ENCODE measurements at places on chromosomes 1 and 21. TPM values are rescaled to one million over a fixed set of nuclear protein-coding genes. Genes with fewer than 3 reads are reported as not detected.

TNNT2 gene
- 582 TPM for polyA plus RNA-seq

PLPPR4 gene
- 7.9 TPM for polyA plus RNA-seq

LAMC2 gene
- not detected for polyA plus RNA-seq

HIVEP3 gene
- polyA plus RNA-seq, result 2.8 TPM

CD164L2 gene
- polyA plus RNA-seq, result not detected

ACADM gene
- polyA plus RNA-seq, result 67.1 TPM

- DNase-seq, result no peak
These were observed 67.6 kb downstream of the TENT5C start for GRCh38 chr1:117673405-117673804.

DNA sequence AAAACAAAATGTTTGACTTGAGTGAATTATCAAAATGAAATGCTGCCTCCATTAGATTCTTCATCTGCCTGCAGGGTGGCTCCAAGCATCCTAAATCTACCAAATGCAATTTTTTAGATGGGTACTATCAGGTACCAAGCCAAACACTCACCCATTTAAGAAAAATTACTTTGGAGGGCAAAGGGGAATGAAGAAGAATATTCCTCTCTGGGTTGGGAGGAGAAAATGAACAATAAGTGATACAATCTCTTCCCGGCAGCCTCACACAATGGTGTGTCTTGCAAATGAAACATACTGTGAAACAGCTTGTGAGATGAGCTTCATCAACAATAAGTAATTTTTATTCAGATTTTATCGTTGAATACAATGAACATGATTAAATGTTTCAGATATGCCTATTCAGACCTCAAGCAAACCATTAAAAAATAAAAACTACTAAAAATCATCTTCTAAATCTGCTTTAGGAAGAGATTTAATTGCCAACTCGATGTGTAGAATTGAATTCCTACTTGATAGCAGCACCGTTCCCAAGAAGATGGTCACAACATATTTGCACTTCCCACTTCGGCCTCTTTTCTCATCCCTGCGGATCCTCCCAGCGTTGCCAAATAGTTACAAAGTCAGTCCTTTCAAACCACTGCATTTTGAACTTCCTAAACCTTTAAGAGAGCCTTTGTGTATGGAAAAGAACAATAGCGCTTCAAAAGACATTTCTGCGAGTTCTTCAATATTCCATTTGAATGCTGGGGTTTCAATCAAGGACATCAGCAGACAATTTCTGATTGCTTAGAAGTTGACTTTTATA lies 2.7 kb downstream of the DAB1 start:
- no peak for DNase-seq

GRCh38 chr1:14189381-14189780 lies 409.1 kb upstream of the KAZN start:
- no peak for DNase-seq

- DNase-seq, result no peak
These were observed 486.3 kb downstream of the TTLL7 start for GRCh38 chr1:83512373-83513193.

DNA sequence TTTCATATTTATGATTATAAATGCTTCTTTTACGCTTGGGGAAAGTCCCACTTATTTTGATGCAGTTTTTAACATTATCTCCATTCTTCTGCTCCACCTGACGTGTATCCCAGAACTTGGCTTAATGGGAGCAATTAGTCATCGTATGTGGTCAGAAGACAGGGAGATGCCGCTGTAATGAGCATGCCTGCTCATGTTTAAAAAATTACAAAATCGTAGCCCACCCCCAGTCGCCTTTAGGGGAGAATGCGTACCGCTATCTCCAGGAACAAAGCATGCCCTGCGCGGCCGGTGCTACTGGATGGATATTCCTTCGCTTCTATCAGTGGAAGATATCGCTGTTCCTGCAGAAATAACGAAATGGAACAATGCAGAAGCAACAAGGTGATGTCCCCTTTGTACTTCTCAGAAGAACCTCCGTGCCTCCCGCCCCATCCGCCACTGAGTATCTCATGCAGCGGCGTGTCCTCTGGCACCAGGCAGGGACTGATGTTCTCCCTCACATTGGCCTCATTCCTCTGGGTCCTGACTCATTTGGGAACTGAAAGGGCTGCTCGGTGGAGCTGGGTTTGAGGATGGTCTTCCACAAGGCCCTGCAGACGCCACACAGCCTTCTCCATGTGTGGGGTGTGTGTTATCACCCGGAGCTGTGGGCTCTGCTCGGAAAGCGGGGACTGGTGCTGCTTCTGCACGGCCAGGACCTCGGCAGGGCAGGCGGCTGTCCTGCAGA lies 116.3 kb upstream of the COL6A1 start:
- DNase-seq, result no peak

DNA sequence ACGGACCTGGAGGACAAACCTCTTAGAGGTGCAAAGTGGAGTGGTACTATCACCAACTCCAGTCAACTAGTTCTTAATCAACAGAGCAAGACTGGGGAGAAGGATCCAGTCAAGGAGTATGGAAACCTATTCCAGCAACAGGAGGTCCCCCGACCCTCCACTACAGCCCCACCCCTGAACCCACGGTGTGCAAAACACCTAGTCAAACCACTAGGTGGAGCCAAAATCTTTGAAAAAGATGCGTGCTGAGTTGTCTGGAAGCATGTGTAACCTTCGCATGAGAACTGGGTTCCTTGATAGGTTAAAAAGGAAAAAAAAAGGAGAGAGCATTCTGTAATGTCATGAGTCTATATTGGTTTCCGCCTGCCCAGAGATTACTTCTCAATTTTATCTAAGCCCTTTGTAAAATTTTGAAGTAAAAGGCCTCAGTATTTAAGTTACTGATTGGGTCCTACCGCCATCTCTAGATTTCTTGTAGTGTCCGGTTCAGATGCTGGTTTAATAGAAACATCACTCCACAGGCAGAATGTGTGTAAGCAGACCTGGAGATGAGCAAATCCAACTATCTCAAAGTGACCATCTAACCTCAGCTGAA lies 81.9 kb upstream of the HAO2 start:
- DNase-seq, result no peak

GRCh38 chr1:228837817-228838716 lies 102.8 kb downstream of the RHOU start:
- no peak for DNase-seq

- DNase-seq, result no peak
These were observed 41.5 kb downstream of the CAPN9 start for GRCh38 chr1:230788561-230789275.

- no peak for DNase-seq
These were observed 11.1 kb upstream of the MEF2D start for GRCh38 chr1:156511644-156512043.

GRCh38 chr21:35234725-35235124 lies 185.6 kb upstream of the RUNX1 start:
- no peak for DNase-seq

DNA sequence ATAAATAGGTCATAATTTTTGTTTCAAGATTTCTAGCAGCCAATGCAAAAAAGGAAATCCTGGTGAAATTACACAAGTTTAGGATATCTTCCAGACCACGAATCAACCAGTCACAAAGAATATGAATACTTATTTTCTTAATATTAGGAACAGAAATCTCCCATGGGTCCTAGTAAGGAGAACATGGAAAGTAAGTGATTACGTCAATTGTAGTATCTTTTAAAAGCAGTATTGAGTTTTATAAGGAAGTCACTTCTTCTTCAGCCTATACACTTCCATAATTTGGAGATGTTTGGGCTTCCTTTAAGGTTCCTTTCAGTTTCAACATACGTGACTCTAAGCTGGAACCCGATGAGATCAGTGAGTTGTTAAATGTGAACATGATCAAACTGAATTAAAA lies 534.5 kb downstream of the USP25 start:
- DNase-seq, result no peak

DNA sequence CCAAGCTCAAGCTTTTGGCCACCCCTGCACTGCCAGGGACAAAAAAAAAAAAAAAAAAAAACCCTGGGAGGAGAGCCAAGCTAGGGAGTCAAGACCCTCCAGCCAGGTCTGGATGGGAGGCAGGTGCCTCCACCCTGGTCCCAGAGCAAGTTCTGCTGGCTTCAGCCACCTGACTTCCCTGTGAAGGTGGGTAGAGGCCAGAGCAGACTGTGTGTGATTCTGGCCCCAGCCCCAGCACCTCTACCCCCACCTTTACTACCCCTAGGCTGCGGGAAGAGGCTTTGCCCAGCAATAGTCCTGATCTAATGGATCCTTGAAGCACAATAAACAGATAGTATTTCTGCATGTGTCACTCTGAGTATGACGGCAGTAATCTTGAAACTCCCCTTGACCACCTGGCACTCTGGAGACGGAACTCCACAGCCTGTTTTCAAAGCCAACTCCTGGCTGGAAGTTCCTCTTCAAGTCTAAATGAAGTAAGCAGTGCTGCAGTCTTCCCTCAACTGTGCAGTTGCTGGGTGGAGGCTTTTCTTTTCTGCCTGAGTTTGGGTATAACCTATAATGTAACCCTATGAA lies 9.8 kb downstream of the PDZK1IP1 start:
- no peak for DNase-seq

- DNase-seq, result no peak
These were observed 442.0 kb upstream of the RUNX1 start for GRCh38 chr21:35491114-35491513.

DNA sequence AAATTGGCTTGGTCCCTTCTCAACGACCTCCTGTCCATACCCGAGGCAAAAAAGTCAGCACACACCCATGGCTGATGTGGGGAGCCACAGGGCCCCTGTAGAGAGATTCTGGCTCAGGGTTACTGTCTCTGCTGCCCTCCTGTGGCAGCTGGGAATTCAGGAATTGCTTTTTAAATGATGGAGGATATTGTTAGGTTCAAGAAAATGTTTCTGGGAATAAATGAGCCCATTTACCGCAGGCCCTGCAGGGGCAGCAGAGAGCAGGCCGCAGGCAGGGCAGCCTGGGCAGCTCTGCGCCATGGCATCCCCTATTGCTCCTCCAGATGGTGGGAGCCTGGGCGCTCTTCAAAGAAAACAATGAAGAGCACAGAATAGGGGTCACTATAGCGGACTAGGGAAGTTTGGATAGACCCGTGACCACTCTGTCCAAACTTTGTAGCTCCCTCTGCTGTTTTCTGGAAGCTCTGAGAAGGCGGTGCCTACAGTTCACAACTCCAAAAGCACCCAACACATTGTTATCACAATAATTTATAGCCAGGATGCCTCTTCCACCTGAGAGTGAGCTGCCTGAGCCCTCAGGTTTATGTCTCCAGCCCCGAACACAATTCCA lies 201.1 kb downstream of the BACH1 start:
- DNase-seq, result no peak

GRCh38 chr1:34970220-34970735 lies 14.9 kb downstream of the TMEM35B start:
- no peak for DNase-seq

GRCh38 chr1:78856096-78856495 lies 150.4 kb downstream of the ADGRL4 start:
- no peak for DNase-seq

DNA sequence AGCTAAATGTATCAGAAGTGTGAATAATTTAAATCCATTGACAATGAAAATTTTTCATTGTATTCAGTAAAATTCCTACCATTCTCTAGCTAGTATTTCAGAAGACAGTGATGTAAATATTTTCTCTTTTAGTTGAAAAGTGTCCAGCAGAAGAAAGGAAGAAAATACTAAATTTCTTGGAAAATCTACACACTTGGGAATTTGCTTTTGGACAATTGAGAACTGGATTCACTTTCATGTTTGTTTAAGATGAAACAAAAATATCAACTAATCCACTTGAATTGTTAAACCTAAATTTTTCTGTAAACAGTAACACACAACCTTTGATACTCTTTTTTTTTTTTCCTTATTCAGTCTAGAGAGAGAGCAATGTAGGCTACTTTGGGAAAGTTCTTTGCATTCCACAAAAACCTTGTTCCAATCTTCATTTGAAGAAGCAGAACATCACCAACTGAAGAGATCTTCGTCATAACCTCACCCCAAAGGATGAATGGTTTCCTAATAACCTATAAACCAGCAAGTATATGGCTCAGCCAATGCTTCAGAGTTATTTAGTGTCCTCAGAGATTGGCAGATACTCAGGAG lies 155.1 kb upstream of the GORAB start:
- DNase-seq, result peak; percentile 45

GRCh38 chr21:41147096-41147978 lies 20.6 kb upstream of the BACE2 start:
- DNase-seq, result no peak

- DNase-seq, result no peak
These were observed 573.1 kb downstream of the USP25 start for GRCh38 chr21:16302851-16303282.

GRCh38 chr1:28248273-28249012 lies 10.9 kb upstream of the SESN2 start:
- peak; percentile 83 for DNase-seq

- DNase-seq, result no peak
These were observed 61.2 kb downstream of the ST6GALNAC5 start for GRCh38 chr1:76928522-76928921.

GRCh38 chr1:184875218-184875617 lies 99.1 kb downstream of the NIBAN1 start:
- no peak for DNase-seq

DNA sequence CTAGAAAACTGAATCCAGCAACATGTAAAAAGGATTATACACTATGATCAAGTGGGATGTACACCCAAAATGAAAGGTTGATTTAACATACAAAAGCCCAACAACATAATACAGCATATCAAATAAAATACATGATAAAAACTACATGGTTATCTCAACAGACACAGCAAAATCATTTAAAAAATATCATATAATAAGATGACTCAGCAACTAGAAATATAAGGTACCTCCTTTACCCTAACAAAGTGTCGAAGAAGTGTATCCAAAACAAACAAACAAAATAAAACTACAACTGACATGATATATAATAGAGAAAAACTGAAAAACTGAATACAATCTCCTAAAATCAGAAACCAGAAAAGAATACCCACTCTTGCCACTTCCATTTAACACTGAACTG lies 969.1 kb downstream of the AMY1C start:
- DNase-seq, result no peak

DNA sequence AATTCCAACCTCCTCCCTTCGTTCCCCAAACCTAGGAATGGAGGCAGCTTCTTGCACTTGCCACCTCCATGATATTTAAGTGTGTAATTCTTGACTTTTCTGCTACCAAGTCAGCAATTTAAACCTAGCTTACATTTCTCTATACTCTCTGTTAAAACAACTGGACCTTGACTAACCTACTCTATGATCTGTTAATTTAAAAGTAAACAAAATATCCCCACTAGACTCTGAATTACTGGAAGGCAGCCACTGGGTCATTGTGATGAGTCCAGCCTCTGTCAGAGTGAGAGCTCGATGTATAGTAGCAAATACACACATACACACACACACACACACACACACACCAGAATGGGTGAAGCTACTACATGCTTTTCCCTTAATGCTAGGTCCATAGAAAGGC lies 40.0 kb upstream of the DHCR24 start:
- peak; percentile 14 for DNase-seq

DNA sequence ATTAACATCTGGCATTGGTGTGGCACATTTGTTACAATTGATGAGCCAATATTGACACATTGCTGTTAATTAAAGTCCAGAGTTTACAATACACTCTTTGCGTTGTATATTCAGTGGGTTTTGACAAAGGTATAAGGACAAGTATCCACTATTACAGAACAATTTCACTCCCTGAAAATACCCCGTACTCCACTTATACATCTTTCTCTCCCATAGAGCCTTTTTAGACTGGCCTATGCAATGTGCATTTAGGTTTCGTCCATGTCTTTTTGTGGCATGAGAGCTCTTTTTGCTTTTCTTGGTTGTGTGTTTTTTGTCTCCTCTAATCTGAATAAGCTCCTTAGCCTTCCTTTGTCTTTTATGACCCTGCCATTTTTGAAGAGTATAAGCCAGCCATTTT lies 40.6 kb upstream of the TSNAX start:
- no peak for DNase-seq

- DNase-seq, result no peak
These were observed 94.5 kb downstream of the HUNK start for GRCh38 chr21:31967334-31967733.

- no peak for DNase-seq
These were observed 8.8 kb downstream of the ATPAF1 start for GRCh38 chr1:46659307-46659870.

All from muscle of arm (tissue), 14 donors.